ENCODE measurements at places on chromosomes 11 and 22.
A peak's percentile ranks its signal among the peaks of the same experiment; 100 is the strongest.

DNA sequence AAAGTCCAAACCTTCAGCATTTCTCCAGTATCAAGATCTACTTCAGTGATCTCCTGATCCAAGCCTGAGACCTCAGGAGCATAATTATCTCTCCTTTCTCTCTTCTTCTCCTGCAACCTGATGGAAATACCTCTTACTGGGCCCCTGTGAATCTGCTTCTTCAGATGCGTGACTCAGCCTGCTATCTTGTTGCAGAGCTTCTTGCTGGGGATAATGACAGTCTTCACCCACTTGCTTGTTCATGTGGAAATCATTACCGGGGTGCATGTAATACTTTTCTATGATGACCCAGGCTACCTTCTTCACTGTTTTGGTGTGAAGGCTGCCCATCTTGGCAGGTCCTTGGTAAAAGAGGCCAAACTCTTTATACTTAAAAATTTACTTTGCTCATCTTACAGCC is 140.0 kb upstream of the POU2AF2 start:
- ATAC-seq = peak; percentile 48

GRCh38 chr11:85725510-85726258 is 39.7 kb upstream of the CCDC89 start:
- ATAC-seq = peak; percentile 82

GRCh38 chr11:9273376-9274336 is 8.5 kb upstream of the DENND5A start:
- no peak for ATAC-seq

DNA sequence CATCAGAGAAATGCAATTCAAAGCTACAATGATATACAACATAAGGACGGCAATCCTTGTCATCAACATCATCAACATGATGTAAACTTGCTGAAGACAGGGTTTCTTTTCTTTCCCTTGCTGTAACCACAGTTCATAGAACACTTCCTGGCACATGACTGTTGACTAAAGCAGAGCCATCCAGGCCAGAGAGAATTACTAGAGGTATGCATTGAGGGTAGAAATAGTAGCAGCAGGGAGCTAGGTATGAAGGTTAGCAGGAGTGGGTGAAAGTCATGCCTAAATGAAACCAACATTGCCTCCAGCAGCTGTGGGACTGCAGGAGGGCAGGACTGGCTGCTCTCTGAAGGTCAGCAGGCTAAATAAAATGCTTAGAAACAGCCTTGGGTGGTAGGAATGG is 103.7 kb downstream of the LRRC32 start:
- ATAC-seq = no peak

GRCh38 chr11:22555881-22556280 is 69.7 kb downstream of the FANCF start:
- no peak for ATAC-seq

- no peak for ATAC-seq
Observed at GRCh38 chr11:94821439-94821838, 53.3 kb downstream of the AMOTL1 start.

DNA sequence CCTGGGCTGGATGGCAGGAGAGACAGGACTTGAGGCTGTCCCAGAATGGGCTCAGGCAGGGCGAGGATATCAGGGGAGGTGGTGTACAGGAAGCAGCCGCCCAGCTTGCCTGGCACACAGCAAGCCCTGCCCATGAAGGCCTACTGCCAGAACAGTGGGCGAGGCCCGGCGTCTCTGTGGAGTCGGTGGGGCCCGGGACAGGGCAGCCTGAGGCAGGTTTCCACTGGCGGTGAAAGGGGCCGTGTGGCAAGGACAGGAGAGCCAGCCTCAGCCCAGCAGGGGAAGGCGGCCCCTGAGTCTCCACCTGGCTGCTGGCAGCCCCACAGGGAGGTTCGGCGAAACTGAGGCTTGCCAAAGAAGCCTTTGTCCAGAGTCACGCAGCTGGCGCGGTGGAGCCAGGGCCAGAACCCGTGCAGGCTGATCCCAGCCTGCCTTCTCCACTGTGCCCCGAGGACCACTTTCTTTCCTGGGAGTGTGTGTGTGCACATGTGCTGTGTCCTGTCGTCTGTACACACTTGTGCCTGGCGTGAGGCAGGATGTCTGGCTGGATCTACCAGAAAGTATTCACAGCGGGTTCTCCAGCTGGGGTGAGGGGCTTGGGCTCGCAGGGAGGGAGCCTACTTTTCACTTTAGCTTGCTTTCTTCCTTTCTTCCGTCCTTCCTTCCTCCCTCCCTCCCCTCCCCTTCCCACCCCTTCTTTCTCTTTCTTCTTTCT is 1.2 kb downstream of the TSPO start:
- ATAC-seq = peak; percentile 89

DNA sequence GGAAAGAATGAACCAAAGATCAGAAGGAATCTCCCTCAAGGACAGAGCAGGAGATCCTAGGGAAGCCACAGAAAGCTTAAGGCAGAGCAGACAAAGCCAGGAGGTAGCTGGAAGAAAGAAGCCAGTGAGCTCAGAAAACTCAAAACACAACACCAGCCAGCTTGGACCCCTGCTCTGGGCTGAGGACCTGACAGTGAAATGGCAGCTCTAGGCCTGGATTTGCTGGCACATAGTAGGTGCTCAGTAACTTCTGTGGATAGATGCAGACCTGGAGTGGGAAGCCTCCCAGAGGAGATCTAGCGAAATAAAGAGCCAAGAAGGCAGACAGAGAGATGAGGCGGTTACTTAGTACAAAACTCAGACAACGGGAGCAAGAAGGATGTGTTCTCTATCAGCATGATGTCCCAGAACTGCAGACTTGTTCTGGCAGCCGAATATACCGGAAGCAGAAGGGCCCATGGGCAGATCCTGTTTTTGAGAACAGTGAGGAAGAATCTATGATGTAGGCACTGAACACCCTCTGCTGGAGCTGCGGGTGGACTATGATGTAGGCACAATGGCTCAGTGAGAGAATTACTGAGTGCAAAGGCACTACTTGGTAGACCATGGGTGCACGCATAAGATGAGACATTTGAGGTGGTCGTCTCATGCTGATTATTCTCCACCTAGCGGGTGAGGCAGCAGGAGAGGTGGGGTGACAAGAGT is 4.8 kb downstream of the ROBO4 start:
- no peak for ATAC-seq

GRCh38 chr22:49697047-49697446 is 130.6 kb downstream of the BRD1 start:
- ATAC-seq = no peak

DNA sequence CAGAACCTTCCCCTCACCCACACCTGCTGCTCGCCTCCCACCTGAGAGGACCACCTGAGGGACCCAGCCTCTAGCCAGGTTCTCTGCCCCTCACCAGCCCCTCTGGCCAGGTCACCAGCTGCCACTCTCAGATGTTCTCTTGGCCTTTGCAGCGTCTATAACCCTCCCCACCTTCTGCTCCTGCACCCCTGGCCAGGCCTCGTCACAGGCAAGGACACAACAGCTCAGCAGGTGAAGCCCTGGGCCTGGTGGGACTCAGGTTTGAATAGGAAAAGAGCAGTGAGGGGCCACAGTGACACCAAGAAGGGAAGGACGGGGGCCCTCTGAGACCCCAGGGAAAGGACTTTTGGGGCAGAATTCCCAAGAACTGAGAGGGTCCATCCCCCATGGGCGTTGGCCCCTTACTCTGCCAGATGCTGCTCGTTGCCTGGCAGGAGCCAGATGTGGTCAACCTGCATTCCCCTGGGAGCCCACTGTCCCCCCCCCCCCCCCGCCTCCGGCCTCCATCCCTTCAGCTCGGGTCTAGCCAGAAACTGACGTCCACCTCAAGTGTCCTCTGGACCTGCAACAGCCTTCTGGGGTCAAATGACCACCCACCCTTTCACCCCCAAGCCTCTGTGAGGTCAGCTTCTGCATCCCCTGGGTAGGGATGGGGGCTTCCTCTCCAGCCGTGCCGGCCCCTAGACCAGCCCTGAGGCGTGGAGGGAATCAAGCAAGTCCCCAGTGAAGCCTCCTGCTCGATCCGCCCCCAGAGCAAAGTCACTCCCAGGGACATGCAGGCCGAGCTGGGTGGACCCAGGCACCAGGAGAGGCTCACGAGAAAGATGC is 28.7 kb downstream of the SBF1 start:
- no peak for ATAC-seq
